ENCODE measurements at places on chromosomes 2 and 18. TPM values are rescaled to one million over a fixed set of nuclear protein-coding genes. Genes with fewer than 3 reads are reported as not detected.

The ACVR2A gene
- 18.4 TPM for total RNA-seq

The CKAP2L gene
- 0.88 TPM for total RNA-seq

DNA sequence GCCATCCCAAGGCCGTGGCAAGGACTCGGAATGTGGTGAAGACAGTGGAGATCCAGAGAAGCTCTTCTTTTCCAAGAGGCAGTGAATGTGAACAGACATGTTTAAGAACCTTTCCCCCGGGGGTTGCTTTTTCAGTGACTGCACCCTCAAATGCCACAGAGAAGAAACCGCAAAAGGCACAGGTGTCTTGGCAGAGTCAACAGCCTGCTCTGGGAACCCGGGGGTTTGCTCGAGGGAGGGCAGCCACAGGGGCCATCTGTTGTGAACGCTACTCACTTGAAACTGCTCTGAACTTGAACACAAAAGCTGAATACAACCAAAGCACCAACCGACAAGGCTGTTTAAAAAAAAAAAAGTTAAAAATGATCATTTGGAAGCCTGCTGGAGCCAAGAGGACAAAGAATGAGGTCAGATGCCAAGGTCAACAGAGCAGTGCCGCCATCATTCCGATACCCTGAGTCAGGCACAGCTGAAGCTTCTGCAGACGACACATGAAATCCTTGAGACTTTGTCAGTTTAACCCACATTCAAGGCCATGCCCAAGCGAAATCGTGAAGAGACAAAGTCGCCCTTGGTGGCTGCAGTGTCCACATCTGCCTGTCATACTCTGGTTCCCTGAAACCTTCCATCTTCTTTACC lies 47.4 kb downstream of the PSMG2 start:
- no peaks in the 10 kb centered on the region for H3K27me3 ChIP-seq
- H3K36me3 ChIP-seq: no peaks in the 10 kb centered on the region
- no peak for DNase-seq
- no peaks in the 10 kb centered on the region for H3K4me1 ChIP-seq
- H3K4me3 ChIP-seq: no peak overlapping the region
- H3K27ac ChIP-seq: no peak overlapping the region

GRCh38 chr2:134957477-134957876 lies 38.9 kb downstream of the CCNT2 start:
- H3K27ac ChIP-seq: no peak overlapping the region
- DNase-seq: no peak
- H3K4me3 ChIP-seq: no peak overlapping the region
- no peaks in the 10 kb centered on the region for H3K27me3 ChIP-seq
- H3K36me3 ChIP-seq: peaks cover 23% of the 10 kb centered on the region

The GKN2 gene
- total RNA-seq: not detected

DNA sequence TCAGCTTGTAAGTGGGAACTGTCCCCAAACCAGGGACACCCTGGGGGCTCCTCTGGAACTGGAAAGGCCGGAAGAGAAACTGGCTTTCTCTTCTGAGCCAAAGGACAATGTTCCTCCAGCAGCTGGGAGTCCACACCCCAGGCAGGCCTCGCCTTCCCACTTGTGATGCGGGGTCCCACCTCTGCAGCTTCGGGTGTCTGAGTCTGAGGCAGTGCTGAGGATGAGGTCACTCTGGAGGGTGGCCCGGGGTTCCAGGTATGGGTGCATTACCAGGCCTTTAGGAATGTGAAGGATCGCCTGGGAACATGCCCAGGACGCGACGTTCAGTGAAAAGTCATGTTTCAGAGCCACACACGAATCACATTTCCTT lies 18.2 kb upstream of the BOK start:
- no peaks in the 10 kb centered on the region for H3K4me1 ChIP-seq
- no peaks in the 10 kb centered on the region for H3K36me3 ChIP-seq
- no peak for DNase-seq
- no peak overlapping the region for H3K27ac ChIP-seq

GRCh38 chr18:32442575-32442974 lies 28.1 kb downstream of the GAREM1 start:
- H3K4me3 ChIP-seq: no peak overlapping the region
- no peak for DNase-seq
- no peaks in the 10 kb centered on the region for H3K4me1 ChIP-seq
- no peaks in the 10 kb centered on the region for H3K27me3 ChIP-seq
- H3K36me3 ChIP-seq: no peaks in the 10 kb centered on the region
- H3K27ac ChIP-seq: no peak overlapping the region

The CREB1 gene
- 63.8 TPM for total RNA-seq

The ASXL3 gene
- total RNA-seq: 10.4 TPM

DNA sequence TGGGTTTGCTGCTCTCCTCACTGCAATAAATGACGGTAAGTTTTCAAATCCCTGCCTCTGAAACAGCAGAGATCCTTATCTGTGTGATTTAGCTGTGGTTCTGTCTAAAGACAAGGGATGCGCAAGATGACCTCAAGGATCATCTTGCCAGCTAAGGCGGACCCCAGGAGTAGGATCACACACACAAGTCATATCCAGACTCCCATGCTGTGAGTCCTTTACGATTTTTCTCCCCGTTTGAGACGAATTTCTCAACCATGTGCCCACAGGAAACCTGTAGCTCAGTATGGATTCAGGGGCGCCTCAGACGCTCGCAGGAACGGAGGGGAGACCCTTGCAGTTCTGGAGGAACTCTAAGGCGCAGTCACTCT lies 11.1 kb upstream of the DCTN1 start:
- peak overlapping the region; percentile 95 for H3K27ac ChIP-seq
- DNase-seq: peak; percentile 49
- H3K27me3 ChIP-seq: no peaks in the 10 kb centered on the region
- peaks cover 9% of the 10 kb centered on the region for H3K4me1 ChIP-seq

Measured in kidney (tissue), 22 donors.